ENCODE measurements at places on chromosomes 7 and 10.

DNA sequence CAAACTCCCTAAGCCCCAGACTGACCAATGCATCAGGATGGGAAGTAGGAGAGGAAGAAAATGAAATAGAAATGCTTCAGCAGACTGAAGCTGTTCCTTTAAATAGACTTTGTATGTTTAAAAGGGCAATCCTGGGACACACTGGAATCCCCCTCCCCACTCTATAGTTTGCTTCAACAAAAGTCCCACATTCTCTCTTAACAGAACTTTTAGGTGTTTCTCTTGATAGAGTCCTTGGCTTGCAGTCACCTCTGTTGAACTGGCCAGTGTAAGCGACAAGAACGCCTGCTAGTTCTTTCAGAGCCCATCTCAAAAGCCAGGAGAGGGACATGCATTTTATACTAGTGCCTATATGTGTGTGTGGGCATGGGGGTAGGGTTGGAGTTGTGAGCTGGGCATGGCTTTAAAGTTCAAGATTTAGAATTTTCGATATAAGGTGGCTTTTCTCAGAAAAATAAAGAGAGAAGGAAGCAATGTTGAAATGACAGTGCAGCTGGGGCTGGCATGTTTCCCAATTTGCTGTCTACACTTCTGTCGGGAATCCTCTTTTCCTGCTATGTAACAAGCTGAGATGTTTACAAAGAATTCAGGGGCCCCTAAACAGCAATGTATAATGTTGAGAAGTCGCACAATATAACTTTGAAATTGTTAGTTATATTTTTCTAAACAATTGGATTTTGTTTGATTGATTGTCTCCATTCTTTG, 2.1 kb downstream of the TBX20 start:
- DNase-seq, result no peak

- DNase-seq, result no peak
Measured at GRCh38 chr7:99141334-99141733, 2.6 kb downstream of the SMURF1 start.

GRCh38 chr10:8017277-8017676, 37.2 kb upstream of the GATA3 start:
- DNase-seq, result no peak

GRCh38 chr7:141312828-141313521, 238.2 kb upstream of the AGK start:
- DNase-seq, result no peak

DNA sequence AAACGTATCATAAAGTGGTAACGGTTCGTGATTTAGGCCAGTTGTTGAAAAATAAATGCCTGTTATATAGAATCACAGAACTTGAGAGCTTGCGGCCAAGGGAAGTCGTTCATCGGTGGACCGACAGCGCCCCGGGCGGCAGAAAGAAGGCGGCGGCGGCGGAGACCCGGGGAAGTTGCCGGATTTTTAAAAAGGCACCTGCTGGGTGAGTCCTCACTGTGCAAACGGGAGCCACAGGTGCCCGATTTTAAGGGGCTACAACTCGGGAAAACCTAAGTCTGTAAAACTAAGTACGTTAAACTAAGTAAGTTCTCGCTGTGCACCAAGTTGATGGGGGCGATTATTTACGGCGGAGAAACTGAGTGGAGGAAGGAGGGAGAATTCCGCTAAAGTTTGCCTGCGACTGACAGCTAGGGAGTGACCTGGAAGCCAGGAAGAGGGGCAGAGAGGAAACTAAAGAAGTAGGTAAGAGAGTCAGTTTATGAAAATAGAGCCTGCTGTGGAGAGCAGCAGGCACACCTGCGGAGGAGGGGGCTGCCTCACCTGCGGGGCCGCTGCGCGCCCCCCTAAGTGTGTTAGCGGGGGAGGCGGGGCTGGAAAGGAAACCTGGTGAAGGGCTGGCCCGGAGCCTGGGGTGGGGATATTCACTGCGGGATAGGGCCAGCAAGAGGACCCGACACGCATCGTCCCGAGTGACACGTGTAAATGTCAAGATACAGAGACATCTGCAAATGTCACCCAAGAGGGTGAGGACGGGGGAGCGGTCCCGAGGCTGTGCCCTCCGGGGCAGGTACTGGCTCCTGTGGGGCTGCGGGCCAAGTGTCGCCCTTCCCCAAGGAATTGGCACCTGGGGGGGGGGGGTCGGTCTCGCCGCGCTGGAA, 996 bp downstream of the ADAM12 start:
- DNase-seq, result peak; percentile 75

DNA sequence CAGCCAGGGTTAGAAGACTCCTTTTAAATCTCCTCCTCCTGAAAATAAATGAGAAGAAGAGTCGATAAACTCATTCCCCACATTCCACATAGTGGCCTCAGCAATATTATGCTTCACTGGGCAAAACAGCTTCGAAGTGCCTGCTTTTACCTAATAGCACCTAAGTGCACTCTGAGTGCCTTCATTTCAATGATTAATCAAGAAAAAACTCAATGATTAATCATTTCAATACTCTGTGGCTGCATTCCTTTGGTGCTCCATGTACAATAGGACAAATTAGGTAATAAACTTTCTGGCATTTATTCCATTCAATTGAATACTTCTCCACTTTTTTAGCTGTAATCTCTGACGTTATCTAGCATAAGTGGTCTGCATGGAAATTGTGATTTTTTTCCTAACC, 174.6 kb downstream of the CCDC71L start:
- no peak for DNase-seq

DNA sequence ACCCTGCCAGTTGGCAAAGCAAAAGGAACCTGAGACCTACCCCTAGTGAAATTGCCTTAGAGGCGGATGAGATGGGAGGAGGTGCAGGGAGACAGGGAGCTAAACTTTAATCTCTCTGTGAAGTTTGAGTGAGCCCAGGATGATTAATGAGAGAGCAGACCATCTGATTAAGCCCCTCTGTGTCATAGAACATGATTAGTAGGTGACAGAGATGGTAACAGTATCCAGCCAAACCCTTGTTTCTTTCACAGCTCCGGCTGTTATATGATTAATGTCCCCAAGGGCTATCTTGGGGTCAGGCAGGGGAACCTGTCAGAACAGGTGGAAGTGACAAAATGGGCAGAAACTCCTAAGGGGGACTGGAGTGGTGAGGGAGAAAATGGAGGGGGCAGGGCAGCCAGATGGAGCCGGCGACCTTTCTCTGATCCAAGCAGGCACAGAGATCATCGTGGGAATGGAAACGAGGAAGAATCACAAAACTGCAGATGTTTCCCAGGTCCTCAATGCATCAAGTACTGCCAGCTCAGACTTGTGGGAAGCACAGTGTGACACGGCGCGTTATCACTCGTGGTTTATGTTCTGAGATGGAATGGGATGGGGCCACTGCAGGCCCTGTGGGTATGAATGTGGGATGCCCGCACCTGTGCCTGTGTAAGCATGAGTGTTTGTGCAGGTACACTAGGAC, 684.2 kb downstream of the LRMDA start:
- no peak for DNase-seq

All from Right ventricle myocardium inferior (tissue), 1 donor.